ELR (cell line): ENCODE measurements at places on chromosomes 4 and X.

GRCh38 chr4:24910499-24910898 lies 2.3 kb downstream of the CCDC149 start:
- DNase-seq: peak; percentile 66

DNA sequence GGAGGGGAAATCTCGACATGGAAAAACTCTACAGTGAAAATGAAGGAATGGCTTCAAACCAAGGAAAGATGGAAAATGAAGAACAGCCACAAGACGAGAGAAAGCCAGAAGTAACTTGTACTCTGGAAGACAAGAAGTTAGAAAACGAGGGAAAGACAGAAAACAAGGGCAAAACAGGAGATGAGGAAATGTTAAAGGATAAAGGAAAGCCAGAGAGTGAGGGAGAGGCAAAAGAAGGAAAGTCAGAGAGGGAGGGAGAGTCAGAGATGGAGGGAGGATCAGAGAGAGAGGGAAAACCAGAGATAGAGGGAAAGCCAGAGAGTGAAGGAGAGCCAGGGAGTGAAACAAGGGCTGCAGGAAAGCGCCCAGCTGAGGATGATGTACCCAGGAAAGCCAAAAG lies 1.3 kb downstream of the TCEAL4 start:
- DNase-seq: no peak

- DNase-seq: no peak
These were observed 951.2 kb upstream of the DIAPH2 start for GRCh38 chrX:95733426-95733825.

- no peak for DNase-seq
These were observed 10.0 kb downstream of the FAM184B start for GRCh38 chr4:17771284-17771908.

GRCh38 chr4:40270609-40271008 lies 64.5 kb upstream of the CHRNA9 start:
- no peak for DNase-seq

- no peak for DNase-seq
These were observed 107.3 kb upstream of the RAI2 start for GRCh38 chrX:17968367-17968766.

- DNase-seq: peak; percentile 62
These were observed 2349.0 kb upstream of the TENM3 start for GRCh38 chr4:179894066-179894778.

DNA sequence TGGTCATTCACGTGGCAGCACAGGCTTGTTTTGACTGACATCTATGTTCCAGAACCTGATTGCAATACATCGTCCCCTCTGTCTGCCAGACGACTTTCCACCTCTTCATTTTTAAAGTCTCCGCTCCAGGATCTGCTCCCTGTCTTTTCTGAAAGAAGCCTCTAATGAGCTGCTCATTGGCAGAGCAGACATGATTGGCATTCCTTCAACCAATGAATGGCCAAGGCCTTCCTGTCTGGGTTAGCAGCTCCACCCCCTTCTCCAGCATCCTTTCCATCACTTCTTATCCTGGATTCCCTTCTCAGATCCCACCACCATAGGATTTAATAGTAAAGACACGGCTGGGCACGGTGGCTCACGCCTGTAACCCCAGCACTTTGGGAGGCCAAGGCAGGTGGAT lies 202.7 kb upstream of the KLF3 start:
- peak; percentile 3 for DNase-seq

GRCh38 chr4:41814565-41814964 lies 66.0 kb upstream of the PHOX2B start:
- DNase-seq: peak; percentile 42

GRCh38 chr4:27717431-27717755 lies 856.8 kb downstream of the STIM2 start:
- no peak for DNase-seq
